Type B pancreatic cell (in vitro differentiated cells): ENCODE measurements at places on chromosomes 5 and 9. TPM values are rescaled to one million over a fixed set of nuclear protein-coding genes. Genes with fewer than 3 reads are reported as not detected.

DNA sequence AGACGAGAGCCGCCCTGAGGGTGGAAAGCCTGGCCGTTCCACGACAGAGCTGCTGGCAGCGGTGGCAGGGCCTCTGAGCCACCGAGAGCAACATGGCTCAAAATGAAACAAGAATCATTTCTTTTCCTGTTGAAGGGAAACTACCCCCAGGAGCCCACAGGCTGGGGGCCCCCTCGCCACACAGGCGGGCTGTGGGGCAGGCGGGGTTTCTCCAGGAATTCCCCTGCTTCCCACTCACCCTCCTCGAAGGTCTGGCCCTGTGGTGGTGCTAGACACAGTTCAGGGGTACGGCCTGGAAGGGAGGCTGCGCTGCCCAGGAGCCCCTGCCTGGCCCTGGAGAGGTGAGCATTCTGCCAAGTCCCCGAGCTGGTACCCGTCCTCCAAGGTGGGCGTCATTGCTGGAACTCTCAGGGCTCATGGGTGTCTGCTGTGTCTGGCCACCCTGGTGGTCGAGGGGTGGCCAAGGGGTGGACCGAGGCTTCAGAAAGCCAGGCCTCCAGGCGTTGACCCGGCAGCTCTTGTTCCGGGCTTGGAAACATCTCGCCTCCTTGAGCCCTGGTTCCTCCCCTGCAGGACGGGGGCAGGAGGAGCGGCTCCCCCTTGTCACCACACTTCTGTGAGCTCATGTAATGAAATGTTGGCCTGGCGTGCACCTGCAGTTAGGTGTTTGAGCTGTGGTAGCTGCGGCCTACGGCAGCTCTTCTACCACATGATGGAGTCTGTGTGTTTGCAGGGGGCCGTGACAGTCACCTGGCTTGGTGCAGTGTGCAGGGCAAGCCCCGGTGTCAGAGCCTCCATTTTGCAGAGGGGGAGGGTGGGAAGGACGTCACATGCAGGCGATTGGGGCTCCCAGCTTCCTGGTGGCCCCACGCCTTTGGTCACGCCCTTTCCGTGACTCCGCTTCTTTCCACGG lies 65.3 kb downstream of the RXRA start:
- no peak for DNase-seq

DNA sequence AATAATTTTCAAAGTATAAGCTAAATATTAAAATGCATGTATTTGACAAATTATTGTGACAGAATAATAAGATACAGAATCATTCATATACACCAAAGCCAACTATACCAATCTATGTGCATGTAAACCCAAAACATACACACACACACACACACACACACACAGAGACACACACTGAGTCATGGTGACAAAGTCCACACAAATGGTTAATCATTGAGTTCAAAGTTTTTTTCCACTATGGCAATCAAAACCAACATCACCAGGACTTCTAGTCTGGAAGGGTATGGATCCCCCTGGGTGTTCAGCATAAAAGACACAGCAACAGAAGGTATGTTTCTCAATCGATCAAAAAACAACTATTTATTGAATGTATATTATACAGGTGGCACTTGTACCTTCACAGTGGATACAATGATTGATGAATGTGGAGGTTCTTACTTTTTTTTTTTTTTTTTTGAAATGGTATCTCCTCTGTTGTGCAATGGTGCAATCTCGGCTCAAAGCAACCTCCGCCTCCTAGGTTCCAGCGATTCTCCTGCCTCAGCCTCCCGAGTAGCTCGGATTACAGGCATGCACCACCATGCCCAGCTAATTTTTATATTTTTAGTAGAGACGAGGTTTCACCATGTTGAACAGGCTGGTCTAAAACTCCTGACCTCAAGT lies 137.0 kb downstream of the PDE4D start:
- no peak for DNase-seq

DNA sequence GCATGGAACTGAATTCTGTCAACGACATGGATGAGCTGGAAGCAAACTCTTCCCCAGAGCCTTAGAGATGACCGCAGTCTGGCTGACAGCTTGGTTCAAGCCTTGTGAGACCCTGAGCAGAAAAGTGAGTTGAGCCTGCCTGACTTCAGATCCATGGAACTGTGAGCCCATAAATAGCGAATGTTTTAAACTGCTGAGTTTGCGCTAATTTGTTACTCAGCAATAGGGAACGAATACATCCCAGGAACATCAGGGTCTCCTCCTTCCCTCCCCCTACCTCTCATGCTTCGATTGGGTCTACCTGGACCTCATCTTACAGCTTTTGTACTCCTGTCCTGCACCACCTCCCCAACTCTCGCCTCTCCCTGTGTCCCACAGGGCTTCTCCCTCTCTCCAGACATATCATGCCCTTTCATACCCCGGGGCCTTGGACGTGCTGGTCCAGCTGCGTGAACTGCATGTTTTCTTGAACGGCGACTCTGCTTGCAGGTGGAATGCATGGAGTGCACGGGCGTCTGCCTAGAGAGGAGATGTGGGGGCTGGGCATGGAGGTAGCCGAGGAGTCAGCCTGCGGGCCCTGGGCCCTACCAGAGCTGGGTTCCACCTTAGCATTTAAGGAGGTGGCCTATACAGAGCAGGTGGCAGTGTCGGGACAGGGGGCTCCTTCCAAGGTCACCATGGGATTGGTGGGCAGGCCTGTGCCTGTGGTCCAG lies 7.9 kb downstream of the GADD45G start:
- no peak for DNase-seq

DNA sequence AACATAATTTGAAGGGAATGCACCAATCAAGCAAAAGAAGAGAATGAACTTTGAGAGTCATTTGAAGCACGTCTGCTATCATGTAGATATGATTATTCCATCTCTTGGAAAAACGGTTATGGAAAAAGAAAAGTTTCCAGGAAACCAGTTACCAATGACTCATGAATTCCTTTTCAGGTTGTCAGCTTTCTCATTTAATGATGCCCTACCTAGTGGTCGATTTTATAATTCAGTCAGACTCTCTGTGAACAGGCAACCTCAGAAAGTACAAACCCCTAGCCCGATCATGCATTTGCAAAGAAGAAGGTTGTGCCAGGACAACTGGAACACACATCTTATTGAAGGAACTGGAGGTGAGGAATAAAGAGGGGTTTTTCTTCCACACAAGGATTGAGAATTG lies 355.1 kb upstream of the GRIA1 start:
- no peak for DNase-seq

DNA sequence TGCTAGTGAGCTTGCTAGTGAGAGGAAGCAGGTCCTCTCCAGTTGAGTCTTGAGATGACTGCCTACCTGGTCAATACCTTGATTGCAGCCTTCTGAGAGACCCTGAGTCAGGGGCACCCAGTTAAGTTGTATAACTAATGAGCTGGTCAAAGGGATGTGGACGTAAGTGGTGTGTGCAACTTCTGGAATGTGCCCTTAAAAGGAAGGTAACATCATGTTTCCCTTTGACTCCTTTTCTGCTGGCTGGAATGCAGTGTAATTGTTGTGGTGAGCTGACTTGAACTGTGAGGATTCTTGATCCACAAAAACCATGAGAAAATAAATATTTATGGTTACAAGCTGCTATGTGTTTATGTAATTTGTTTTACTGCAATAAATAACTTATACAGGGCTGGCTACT lies 2.4 kb upstream of the SNX2 start:
- no peak for DNase-seq

DNA sequence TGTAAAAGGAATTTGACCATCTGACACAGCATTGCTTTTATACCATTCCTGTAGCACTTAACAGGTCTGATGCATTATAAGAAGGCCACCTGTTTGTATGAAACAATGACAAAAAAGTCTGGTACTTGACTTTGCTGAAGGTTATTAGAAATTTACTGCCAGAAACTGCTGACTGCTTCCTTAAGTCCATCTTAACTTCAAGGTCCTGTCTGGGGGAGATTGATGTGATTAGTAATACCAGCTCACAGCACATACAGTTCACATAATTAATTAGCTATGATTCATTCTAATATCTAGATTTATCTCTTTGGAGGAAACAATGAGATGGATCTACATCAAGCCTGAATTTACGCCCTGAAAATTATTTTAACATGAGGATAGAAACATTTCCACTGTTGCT lies 49.6 kb upstream of the TEK start:
- no peak for DNase-seq

- no peak for DNase-seq
Observed at GRCh38 chr5:137487600-137487999, 11.5 kb downstream of the SPOCK1 start.

- DNase-seq = no peak
Observed at GRCh38 chr5:104295991-104296390, 733.4 kb upstream of the NUDT12 start.

GRCh38 chr9:93650448-93650847 lies 74.1 kb downstream of the PHF2 start:
- peak; percentile 58 for DNase-seq

- no peak for DNase-seq
Observed at GRCh38 chr5:178995341-178995690, 196 bp upstream of the GRM6 start.

- DNase-seq = no peak
Observed at GRCh38 chr5:178086266-178086665, 27.1 kb upstream of the N4BP3 start.

DNA sequence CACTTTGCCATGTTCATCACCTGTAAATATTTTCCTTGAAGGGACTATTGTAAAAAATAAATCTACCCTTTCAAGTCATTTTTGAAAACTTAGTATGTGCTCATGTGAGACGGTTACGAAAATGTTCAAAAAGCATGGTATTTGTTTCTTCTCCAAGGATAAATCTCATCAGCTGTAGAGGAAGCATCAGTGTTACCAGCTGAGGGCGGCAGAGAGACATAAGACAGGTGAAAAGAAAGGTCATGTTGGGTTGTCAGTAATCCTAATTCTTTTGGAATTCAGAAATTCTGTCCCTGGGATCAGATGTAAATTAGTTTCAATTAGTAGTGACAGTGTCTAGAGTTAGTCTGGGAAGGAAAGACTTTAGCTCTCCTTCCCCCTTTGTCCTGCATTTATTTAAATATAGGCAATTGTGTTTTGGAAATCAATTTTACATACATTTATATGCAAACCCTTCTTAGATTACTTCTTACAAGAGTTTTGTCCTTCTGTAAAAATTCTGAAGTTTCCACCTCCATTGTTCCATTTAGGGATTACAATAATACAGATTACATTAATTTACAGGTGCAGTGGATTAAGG lies 791.9 kb upstream of the CDH6 start:
- DNase-seq = no peak

- no peak for DNase-seq
Observed at GRCh38 chr9:74784506-74784905, 103.2 kb downstream of the TRPM6 start.

- DNase-seq = peak; percentile 24
Observed at GRCh38 chr9:37486616-37487548, 1.1 kb downstream of the POLR1E start.

- DNase-seq = no peak
Observed at GRCh38 chr9:22055090-22055489, 46.0 kb upstream of the CDKN2B start.

- no peak for DNase-seq
Observed at GRCh38 chr9:69153707-69154521, 20.2 kb upstream of the TJP2 start.

DNA sequence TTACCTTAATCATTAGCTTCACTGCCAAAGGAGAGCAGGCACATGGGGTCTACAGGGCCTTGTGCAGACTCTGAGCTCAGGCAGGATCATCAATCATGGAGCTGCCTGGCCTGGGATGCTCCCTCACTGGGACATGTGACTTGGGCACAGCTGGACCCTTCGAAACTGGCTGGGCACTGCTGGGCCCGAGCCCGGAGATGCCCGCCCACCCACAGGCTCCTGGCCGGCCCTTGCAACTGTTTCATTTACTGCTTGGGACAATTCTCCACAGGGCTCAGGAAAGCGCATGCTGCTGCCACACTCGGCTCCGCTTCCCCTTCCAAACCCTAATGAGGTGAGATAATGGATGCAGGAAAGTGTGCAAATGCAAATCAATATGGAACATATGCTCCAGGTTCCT lies 387.5 kb downstream of the TRIM36 start:
- no peak for DNase-seq

GRCh38 chr5:36073595-36074216 lies 7.0 kb upstream of the UGT3A2 start:
- no peak for DNase-seq

DNA sequence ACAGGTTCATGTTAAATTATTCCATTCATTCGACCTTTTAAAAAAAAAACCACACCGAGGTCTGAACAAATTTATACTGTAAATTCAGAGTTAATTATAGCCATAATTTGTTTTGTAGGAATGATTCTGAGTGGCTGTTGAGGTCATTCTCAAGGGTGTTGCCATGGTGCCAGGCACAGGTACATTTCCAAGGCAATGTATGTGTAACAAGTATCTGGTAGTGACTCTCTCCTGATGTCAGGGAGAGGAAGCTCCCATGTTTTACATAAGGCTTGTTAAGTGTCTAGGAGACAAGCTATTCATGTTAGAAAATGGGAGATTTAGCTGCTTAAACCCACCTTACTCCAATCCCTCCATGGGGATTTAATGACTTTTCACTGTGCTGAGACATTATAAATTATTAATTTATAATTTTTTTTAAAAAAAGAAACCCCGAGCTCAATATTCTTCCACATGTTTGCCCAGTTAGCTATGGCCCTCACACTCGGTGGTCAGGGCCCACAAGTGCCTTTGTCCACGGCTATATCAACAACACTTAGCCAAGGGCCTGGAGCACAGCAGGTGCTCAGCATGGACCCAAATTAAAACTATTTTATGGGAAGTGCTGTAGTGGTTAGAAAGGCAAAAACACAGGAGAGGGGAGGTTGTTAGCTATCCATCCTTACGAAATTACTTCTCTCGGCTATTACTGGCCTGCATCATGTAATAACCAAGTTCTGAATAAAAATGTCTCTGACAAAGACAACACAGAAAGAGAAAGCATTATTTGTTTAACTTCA lies 154.6 kb upstream of the GNA14 start:
- DNase-seq = no peak

GRCh38 chr9:130929571-130930038 lies 9.4 kb downstream of the FIBCD1 start:
- DNase-seq = no peak

The OLFM1 gene
- 8.0 and 9.7 TPM in 2 replicates for total RNA-seq

The MORN5 gene
- 0.88 and 2.1 TPM in 2 replicates for total RNA-seq

The ELP1 gene
- 42.5 and 45.8 TPM in 2 replicates for total RNA-seq

The ITK gene
- not detected in 2 replicates for total RNA-seq

The PKD2L2 gene
- not detected in 2 replicates for total RNA-seq

The FGF18 gene
- total RNA-seq = 1.7 and 3.2 TPM in 2 replicates

The AHRR gene
- total RNA-seq = 7.9 and 13.4 TPM in 2 replicates

The ASB6 gene
- 20.7 and 22.4 TPM in 2 replicates for total RNA-seq

The TMEM215 gene
- 0.27 TPM in 1 of 2 replicates, not detected in the other for total RNA-seq

The FOXD4L4 gene
- 0.51 TPM in 1 of 2 replicates, not detected in the other for total RNA-seq

The WNK2 gene
- 47.2 and 75.5 TPM in 2 replicates for total RNA-seq

The UCK1 gene
- 25.9 and 36.8 TPM in 2 replicates for total RNA-seq

The ENHO gene
- 0.95 and 5.5 TPM in 2 replicates for total RNA-seq

The PLPP7 gene
- total RNA-seq = 0.50 and 3.1 TPM in 2 replicates

The LMX1B gene
- 13.6 and 33.6 TPM in 2 replicates for total RNA-seq
